ENCODE measurements at places on chromosomes 2 and 18.

DNA sequence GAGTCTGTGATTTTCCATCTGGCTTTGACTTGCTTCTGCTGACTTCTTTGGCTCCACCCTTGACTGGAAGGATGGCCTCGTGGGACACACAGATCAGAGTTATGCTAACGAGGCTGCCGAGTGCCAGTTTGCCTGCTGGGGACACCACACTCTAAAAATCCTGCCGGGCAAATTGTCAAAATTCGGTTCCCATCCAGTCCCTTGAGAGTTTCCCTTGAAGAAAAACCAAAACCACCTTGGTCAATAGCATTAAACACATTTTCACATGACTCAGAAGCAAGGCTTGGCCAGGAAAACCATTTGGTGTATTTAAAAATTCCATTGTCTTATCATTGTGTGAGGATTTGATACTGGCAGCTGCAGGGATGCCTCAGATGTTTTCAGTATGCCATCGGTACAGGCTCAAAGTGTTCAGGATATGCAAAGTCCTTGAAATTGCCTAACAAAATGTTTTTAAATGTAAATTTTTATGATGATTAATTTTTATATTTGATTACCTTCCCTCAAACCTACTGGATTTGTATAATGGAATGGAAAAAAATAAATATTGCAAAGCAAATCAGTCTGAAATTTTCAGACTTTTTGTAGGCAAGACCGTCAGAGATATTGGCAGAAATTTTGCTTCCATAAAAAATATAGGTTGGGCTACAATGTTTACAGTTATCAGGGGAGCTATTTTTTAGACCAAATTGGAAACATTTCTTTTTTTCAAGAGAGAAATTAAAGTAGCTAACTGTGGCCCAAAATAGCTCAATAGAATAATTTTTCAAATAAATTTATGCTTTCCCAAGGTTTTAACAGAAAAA, 41.6 kb downstream of the KCNE4 start:
- DNase-seq, result no peak

DNA sequence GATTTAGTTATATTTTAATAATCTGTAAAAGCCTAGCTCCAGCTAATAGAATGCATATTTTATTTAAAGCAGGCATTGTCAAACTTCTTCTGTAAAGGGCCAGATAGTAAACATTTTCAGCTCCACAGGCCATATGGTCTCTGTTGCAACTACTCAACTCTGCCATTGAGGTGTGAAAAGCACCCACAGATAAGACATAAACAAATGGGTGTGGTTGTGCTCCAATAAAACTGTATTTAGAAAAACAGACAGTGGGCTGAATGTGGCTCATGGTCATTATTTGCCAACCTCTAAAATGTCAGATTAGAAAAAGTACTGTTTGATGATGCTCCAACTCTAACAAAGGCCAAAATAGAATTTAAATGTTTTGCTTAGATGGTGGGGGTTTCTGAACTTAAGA, 519.9 kb downstream of the RNF144A start:
- DNase-seq, result no peak

DNA sequence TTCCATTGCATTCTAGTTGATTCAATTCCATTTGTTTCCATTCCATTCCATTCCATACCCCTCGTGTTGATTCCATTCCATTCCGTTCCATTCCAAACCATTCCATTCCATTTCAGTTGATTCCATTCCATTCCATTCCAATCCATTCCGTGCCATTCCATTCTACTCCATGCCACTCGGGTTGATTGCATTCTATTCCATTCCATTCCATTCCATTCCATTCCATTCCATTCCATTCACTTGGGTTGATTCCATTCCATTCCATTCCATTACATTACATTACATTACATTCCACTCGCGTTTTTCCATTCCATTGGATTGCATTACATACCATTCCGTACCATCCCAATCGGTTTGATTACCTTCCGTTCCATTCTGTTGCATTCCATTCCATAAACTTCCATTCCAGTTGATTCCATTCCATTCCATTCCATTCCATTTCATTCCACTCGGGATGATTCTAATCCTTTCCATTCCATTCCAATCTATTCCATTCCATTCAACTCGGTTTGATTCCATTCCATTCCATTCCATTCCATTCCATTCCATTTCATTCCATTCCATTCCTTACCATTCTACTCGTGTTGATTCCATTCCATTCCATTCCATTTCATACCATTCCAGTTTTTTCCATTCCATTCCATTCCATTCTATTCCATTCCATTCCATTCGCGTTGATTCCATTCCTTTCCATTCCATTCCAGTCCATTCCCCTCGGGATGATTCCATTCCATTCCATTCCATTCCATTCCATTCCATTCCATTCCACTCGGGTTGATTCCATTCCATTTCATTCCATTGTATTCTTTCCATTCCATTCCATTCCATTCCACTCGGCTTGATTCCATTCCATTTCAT, 1140.4 kb downstream of the RPIA start:
- no peak for DNase-seq

DNA sequence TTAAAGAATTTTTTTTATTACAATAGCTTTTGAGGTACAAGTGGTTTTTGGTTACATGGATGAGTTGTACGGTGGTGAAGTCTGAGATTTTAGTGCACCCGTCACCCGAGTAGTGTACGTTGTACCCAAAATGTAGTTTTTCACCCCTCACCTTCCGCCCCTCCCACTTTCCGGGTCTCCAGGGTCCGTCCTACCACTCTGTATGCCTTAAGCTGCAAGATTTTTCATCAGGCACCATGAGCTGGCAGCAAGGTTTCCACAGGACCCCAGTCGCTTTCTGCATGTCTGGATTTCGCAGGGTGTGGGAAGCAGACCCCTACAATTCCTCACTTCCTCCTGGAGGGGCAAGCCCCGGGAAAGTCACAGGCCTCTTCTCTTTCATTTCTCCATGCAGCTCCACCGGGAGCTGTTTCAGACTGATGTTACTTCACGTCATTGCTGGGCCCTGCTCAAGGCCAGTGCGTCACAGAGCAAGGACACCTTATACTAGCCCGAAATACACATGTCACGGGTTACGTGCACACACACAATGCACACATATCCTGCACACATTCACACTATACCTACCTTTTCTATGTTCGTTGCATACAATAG, 179.1 kb downstream of the ZFP36L2 start:
- DNase-seq, result no peak

DNA sequence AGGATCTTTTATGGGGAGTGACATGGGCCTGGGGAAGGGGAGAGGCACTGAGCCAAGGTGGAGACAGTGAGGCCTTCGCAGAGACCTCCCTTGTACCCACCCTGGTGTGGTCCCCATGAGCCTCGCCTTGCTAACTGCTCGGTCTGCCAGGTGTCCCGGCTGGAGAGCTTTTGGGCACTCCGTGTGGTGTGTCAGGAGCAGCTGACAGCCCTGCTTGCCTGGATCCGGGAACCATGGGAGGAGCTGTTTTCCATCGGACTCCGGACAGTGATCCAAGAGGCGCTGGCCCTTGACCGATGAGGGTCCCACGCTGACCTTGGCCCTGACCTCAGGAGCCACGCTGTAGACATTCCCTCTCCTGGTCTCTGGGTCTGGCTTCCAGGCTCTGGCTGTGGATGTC, 11.5 kb upstream of the SLC4A3 start:
- DNase-seq, result no peak

GRCh38 chr18:3538456-3538855, 88.5 kb downstream of the TGIF1 start:
- DNase-seq, result no peak

GRCh38 chr2:241733391-241734207, 831 bp upstream of the D2HGDH start:
- no peak for DNase-seq

DNA sequence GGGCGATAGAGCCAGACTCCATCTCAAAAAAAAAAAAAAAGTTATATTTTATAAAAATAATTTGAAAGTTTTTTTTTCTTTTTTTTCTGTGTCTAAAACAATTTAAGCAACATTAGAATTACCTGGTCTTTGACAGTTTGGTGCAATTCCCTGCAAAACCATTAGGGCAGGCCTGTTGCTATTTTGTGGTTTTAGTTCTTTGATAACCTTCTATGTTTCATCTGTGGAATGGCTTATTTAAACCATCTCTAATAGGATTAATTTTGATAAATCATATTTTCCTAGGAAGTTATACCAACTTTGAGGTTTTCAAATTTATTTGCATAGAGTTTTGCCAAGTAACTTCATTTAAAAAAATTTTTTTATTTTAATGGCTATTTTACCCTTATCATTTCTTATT, 141.2 kb upstream of the TWIST2 start:
- DNase-seq, result no peak

DNA sequence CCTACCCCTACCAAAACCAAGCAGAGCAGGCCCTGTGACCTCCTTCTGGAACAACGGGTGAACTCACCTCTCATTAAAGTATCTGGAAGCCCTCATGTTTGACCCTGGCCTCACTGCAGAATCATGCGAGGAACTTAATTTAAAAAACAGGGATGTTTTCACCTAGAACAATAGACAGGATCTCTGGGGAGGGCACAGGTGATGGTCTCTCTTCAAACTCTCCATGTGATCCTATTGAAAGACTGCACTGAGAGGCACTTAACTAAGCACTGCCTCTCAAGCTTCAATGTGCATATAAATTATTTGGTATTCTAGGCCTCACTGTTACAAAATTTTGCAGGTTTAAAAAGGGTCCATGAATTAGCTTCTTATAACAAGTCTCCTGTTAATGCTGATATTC, 7.5 kb downstream of the ZNF519 start:
- no peak for DNase-seq

DNA sequence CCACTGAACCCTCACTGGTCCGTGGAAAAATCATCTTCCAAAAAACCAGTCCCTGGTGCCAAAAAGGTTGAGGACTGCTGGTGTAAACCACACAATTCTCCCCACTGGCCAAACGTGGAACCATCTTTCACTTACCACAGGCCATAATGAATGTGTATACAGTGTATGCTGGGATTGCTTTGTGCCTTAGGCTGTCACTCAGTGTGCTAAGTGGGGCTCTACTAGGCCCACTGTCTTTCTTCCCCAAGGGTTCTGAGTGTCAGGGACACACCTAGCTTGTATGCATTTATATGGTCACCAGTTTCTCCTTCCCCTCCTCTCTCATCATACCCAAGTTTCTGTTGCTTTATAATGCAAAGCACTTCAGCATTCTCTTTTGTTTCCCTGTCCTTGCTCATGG, 27.2 kb downstream of the SCYGR8 start:
- DNase-seq, result no peak

DNA sequence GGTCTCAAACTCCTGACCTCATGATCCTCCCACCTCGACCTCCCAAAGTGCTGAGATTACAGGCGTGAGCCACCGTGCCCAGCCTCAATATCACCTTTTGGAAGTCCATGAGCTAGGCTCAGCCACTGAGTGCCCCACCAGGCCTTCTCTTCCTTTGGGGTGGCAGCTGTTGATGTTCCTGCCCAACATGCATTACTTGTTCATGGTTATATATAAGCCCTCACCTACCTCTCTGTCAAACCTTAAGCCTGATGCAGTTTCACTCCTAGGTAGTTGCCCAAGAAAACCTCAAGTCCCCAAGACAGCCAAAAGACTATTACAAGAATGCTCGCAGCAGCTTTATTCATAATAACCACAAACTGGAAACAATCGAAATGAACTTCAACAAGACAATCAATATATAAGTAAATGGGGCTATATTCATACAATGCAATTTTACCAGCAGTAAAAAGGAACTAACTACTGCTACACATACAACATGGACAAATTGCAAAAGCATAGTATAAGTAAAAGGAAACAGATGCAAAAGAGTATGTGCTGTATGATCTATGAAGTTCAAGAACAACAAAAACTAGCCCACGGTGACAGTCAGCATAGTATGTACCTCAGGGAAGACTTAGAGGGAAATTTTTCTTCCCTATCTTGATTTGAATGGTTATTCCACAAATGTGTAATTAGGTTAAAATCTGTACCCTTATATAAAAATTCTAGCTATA, 59.6 kb upstream of the REL start:
- no peak for DNase-seq

DNA sequence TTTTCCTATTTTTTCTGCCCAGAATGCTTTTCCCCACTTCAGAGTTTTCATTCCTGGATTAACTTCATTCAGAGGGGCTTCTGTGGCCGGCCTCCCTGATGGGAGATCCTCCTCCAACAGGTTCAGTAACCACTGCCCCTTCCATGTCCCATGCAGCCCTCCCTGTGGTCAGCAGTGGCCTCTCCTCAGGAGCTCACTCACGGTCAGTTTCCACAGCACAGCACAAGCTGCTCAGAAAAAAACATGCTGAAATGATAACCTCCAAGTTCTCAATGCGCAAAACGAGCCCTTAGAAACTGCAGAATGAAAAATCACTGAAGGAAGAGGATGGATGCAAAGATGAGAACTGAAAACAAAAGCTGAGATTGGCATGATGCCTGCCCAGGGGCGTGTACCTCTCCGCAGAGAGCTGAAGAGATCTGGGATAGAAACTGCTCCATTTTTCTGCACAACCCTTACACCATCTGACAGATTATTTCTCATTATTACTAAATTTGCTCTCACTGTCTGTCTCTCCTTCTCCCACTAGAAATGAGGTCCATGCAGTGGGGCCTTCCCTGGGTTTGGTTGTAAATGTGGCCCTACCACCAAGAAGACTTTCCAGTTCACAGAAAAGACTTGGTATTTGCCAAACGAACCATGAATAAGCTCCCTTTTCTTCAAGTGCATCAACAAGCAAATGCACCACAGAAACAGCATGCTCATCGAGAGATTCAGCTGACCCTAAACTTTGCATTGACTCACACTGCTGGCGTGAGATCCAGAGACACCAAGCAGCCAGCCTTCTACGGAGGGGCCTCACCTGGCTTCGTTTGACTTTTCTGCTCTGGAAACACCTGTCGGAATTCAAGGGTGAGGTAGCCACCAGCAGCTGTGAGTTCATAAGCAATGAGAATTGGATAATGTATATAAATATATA, 51.5 kb downstream of the TMEM18 start:
- DNase-seq, result no peak

DNA sequence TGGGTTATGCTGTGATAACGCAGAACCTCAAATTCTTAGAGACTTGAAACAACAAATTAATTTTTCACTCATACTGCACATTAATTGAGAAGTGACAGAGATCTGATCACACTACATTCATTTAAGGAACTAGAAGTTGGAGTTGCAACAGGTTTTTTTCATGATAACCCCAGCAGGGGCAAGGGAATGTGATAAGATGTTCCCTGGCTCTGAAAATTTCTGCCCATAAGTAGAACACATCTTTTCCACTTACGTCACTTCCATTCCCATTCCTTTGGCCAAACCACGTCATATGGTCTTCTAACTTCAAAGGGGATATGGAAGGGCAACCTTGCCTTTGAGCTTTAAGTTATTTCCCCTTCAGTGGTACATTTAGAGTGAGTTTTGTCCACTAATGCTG, 29.7 kb upstream of the PSME4 start:
- peak; percentile 79 for DNase-seq

- no peak for DNase-seq
Observed at GRCh38 chr2:3464401-3465005, 54.8 kb downstream of the ADI1 start.

Measured in hematopoietic multipotent progenitor cell treated with erythropoietin and hydrocortisone succinate and interleukin-3 and kit ligand, for 6 days (in vitro differentiated cells).